ENCODE measurements at places on chromosomes 4 and X.

GRCh38 chr4:143178923-143179322, 5.8 kb upstream of the USP38 start:
- DNase-seq, result no peak

GRCh38 chrX:108485960-108486359, 46.3 kb downstream of the COL4A5 start:
- DNase-seq, result no peak

DNA sequence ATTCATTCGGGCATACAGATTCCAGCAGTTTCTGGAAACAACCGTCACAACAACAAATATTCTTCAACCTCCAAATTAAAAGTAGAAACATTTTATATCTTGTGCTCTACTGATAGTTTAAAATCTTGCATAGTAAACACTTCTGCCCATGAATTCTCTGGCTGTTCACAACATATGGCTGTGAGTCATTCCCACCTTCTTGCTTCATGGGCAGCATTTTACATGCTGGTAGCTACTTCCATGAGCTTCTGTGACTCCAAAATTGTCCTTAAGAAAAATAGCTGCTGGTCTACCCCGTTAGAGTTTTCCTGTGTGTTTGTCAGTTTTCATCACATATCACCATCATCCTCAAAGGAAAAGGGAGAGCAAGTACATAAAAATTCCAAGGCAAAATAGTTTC, 22.7 kb downstream of the PNPLA4 start:
- DNase-seq, result no peak

DNA sequence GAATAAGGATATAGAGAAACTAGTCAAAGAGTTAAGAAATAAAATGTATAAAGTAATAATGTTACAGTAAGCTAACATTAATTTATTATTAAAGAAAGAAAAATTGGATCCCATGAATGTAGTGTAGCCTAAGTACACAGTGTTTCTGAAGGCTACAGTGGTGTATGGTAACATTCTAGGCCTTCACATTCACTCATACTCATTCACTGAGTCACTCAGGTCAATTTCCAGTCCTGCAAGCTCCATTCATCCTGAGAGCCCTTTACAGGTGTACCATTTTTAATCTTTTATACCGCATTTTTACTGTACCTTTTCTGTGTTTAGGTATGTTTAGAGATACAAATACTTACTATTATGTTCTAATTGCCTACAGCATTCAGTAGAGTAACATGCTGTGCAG, 120.6 kb upstream of the AGA start:
- DNase-seq, result no peak

- peak; percentile 39 for DNase-seq
Observed at GRCh38 chrX:70504772-70505450, 60.3 kb downstream of the DLG3 start.
